ENCODE measurements at places on chromosomes 4 and X.

- DNase-seq, result no peak
These were observed 59.2 kb upstream of the ZC4H2 start for GRCh38 chrX:65035446-65035770.

DNA sequence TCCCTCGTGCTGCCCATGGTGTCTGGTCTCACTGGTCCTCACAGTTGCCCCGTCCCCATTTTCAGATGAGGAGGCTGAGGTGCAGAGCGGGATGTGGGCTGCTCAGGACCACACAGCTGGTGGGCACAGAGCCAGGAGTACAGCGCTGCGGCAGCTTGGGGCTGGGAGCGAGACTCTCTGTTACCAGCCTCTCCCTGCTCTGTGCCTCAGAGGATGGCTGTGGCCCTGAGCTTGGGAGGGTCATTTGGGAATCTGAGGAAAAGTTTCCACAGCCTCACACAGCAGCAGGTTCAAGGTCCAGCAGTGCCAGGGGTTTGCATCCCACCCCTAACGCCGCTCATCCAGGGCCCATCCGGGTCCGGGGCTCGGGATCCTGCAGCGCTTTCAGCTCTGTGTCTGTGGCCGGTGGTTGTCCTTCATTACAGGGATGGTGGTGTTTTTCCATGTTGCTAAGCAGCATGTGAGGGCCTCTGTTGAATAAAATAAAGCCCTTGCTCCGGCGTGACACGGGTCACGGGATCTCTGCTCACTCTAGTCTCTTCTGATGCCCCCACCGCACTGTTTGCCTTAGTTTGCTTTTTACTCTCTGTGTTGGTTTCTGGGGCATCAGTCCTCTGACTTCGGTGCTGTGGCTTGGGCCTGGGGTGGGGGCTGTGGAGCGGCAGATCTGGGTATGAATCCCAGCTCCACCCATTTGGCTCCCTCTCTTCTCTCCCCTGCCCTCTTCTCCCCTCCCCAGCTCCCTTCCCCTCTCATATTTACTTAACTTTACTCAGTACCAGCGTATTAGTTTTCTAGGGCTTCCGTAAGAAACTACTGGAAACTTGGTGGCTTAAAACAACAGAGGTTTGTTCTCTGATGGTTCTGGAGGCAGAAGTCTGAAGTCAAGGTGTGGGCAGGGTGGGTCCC is 6.5 kb downstream of the WFS1 start:
- DNase-seq, result no peak

DNA sequence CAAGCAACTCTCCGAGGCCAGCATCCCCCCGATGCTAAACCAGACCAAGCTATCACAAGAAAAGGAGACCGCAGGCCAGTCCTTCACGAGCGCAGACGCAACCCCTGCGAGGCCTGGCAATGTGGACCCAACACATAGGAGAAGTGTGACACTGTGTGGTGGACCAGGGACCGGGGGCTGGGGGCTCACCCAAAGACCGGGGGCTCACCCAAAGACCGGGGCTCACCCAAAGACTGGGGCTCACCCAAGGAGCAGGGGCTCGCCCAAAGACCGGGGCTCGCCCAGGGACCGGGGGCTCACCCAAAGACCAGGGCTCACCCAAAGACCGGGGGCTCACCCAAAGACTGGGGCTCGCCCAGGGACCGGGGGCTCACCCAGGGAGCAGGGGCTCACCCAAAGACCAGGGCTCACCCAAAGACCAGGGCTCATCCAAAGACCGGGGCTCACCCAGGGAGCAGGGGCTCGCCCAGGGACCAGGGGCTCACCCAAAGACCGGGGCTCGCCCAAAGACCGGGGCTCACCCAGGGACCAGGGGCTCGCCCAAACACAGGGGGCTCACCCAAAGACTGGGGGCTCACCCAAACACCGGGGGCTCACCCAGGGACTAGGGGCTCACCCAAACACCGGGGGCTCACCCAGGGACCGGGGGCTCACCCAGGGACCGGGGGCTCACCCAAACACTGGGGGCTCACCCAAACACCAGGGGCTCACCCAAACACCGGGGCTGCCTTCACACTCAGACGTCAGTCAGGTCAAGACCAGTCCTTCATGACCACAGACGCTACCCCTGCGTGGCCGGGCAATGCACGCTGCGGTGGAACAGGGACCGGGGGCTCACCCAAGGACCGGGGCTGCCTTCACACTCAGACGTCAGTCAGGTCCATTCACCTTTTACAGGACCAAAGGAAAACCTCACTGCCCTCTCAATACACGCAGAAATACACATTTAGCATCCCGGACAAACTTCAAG is 32.9 kb downstream of the PPP2R3B start:
- no peak for DNase-seq

- no peak for DNase-seq
These were observed 923.8 kb downstream of the RAPGEF2 start for GRCh38 chr4:160026721-160027120.

- DNase-seq, result no peak
These were observed 127.4 kb downstream of the ZNF330 start for GRCh38 chr4:141348125-141348524.

DNA sequence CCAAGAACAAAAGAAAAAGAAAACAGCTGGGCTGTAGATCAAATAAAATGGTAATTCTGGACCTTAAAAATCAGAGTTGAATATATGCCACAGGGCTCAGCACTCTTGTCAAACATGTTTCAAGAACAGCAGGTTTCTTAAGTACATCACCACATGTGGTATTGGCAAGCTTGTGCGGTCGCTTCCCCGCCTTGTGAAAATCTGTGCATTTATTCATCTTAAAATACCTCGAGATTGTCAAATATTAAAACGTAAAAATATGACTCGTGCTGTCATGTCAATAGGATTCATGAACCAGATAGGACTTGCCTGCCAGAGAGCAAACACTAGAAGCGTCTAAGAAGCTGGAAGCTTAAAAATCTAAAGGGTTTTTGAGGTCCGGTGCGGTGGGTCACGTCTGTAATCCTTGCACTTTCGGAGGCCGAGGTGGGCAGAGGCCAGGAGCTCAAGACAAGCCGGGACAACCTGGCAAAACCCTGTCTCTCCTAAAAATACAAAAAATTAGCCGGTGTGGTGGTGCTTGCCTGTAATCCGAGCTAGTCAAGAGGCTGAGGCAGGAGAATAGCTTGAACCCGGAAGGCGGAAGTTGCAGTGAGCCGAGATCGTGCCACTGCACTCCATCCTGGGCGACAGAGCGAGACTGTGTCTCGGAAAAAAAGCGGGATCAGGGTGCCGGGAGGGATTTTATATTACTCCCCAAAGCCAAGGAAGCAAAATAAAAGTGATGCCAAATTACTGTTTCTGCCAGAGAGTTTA is 40.2 kb upstream of the TMEM154 start:
- DNase-seq, result no peak

GRCh38 chr4:184528713-184529112 is 54.4 kb upstream of the IRF2 start:
- no peak for DNase-seq

DNA sequence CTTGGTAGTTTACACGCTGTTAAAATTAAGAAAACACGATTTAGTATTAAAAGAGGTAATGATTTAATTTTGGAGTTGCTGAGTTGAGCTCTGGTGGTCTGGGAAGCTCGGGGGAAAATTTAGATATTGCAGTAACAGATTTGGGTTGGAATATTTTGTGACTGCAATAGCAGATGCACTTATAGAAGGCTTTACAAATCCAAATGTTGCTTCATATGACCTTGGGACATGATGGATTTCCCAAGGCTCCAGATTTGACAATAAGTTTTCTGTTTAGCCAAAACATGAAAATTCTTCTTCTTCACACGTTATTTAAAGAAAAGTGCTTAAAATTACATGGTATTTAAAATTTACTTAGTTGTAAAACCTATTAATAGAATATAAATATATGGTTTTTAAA is 302.0 kb downstream of the SPRY1 start:
- DNase-seq, result no peak

GRCh38 chrX:78514852-78515251 is 144.3 kb downstream of the RTL3 start:
- DNase-seq, result no peak

Measured in DMS 273 treated with DMSO at 0.1 percent for 48 hours (cell line).